ENCODE measurements at places on chromosomes 16 and 17. TPM values are rescaled to one million over a fixed set of nuclear protein-coding genes. Genes with fewer than 3 reads are reported as not detected.

Gene HBQ1
- total RNA-seq, result not detected

Gene COX11
- total RNA-seq, result 38.3 TPM

Gene SSTR5
- not detected for total RNA-seq

Gene CTRB2
- not detected for total RNA-seq

Gene GLOD4
- 24.3 TPM for total RNA-seq

Gene PDILT
- not detected for total RNA-seq

Gene INCA1
- total RNA-seq, result 2.9 TPM

GRCh38 chr16:10753670-10754069 is 10.0 kb downstream of the NUBP1 start:
- no peak for DNase-seq

DNA sequence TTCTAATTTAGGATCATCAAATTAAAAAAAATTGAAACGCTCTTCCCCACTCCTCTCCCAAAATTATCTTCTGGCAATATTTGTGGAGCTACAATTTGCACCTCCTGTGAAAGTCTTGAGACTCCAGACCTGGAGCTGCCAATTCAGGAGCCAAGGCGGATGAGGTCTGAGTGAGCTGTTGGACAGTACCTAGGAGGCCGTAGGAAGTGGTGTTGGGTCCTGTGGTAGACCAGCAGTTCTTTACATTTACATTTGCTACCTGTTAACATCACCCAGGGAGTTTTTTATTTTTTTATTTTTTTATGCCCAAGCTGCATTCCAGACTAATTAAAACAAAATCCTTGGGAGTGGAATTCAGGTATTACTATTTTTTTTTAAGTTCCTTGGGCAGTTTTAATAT is 271.0 kb downstream of the PHKB start:
- DNase-seq, result no peak

- DNase-seq, result no peak
Observed at GRCh38 chr17:39240631-39241030, 14.9 kb upstream of the STAC2 start.

DNA sequence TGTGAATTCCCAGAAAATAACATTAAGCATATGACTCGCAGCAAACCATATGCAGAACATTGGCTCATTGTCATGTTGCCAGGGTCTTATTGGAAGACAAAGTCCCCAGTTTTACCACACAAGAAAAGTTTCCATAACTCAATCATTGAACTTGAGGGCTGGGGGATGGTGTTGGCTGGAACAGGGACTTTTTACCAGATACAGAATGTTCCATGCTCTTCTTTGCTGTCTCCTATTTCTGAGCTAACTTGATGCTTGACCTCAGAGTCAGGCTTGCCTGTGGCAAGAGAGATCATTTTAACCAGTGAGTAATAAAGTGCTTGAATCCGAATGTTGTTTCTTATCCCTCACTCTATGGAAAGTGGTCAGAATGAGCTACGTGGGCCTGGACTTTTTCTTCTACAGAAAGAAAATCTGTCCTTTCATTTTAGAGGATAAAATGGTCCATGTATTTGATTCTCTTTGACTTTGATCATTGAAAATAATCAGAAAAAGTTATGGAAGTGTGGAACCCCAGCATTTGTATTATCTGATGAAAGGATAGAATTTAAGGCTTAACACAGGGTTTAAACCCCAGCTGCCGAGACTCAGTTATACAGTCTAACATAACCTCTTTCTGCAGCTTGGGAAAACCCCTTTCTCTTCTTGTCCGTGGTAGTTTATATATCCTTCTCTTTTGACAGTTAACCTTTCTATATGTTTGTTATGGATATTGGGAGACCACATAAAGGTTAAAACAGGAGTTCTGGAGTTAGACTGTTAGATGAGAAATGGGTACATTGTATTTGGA is 67.0 kb downstream of the TUBD1 start:
- peak; percentile 45 for DNase-seq

DNA sequence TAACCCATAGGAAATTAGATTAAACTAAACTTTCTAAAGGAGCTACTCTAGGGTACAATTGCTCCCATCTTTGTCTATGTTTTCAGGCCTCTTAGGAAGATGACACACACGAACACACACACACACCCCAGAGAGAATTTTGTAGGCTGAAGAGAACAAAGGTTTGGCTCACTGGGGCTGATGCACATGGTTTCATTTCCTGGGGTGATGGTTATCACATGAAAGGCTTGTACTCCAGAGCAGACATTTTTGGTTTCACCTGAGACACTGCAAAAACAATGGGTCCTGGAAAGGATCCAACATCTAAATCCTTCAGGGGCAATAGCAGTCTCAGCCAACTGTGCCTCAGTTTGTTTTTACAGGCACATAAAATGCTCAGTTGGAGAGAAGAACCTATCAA is 62.8 kb downstream of the GRB7 start:
- DNase-seq, result no peak

- DNase-seq, result no peak
Observed at GRCh38 chr16:85018529-85019236, 7.3 kb upstream of the ZDHHC7 start.

DNA sequence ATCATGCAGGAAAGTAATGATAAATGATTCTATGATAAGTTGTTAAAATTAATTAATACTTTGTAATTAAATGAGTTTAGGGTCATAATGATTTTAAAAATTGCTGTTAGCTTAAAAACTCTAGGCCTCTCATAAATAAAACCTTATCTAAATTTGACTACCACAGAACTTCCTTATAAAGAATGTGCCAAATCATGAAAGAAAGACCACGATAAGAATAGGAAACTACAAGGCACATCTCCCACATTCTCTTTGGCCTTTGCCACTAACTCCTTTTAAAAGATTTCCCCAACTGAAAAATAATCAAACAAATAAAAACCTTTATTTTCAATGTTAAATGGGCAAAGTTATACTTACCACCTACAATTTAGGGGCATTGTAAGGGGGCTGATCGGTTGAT is 164.6 kb upstream of the C17orf78 start:
- DNase-seq, result no peak

- DNase-seq, result no peak
Observed at GRCh38 chr17:76276461-76277299, 11.5 kb downstream of the UBALD2 start.

DNA sequence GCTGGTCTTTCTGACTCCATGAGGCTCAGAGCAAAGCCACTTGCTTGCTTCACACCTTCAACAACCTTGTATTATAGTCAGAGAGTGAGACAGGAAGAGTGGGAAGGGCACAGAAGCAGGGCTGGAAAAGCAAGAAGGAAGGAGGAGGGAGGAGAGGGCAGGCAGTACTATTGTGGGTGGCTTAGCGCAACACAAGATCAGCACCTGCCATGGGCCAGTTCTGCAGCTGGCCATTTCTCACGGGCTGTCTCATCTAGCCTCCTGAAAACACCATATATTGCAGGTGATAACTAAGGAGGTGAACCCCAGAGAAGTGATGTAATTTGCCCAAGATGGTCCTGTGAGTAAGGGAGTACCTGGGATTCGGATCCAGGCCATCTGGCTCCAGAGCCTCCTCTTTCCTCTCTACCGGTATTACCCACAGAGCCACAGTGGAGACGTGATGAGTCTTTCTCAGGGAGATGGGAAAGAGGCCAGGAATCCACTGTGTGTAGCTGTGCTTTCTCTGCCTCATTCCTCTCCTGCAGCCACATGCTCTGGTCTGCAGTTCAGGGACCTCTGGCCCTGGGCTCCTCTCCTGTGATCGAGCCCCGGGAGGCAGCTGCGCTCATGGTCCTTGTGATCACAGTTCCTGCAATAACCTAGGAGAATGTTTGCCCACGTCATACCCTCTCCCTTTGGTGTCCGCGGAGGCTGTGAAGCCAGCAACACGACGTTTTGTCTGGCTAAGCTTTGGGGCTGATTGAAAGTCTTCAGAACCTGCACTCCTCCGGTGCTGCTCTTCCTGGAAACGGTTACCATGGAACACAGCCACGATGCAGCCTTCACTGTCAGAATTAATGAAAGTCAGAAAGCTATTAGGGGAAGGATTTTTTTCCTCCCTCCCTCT is 178.1 kb upstream of the CCL2 start:
- no peak for DNase-seq

DNA sequence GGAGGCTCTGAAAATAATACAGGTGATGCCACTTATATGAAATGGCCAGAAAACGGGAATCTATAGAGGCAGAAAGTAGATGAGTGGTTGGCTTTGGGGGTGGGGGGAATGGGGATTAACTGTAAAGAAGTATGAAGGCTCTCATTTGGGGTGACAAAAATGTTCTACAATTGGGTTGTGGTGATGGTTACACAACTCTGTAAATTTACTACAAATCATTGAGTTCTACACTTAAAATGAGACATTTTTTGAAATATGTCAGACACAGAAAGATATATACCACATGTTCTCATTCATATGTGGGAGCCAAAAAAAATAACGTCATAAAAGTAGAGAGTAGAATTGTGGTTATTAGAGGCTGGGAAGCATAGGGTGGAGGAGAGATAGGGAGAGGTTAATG is 25.7 kb downstream of the ARHGAP17 start:
- no peak for DNase-seq

GRCh38 chr17:10793816-10794215 is 10.1 kb downstream of the TMEM238L start:
- DNase-seq, result no peak

DNA sequence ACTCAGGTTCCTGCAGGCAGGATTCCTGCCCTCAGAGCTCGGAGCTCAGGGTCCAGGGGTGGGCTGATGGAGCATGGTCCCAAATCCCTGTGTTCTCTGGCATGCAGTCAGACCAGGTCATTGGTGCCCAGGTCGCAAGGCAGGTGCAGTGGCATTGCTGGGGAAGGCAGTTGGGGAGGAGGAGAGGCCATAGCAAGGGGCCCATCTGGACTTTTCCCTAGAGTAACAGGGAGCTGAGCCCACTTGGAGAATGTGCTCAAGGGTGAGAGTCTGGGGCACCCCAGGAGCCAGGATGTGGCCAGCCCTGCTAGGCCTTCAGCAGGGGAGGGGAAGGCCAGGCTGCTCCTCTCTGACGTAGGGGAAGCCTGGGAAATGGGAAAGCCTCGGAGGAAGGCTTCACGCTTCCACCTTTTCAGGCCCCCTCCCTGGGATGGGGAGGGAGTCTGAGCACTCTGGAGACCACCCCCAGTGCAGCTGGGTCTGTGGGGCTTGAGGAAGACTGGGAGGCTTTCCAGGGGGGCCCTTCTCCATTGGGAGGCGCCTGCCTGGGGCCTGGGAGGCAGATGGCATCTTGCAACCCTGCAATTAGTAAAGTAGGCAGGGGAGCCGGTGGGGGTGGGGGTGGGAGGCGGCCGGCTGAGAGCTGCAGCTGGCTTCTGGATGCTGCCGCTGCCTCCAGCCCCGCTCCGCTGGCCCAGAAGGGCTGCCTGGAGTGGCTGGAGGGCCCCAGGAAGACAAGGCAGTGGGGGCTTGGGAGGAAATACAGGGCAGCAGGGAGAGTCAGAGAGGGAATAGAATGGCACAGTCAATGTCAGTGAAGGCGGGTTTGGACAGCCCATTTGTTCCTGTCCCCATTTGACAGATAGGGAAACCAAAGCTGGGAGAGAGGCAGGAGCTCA is 21.1 kb upstream of the DOK4 start:
- peak; percentile 39 for DNase-seq

GRCh38 chr16:81392011-81392410 is 52.6 kb upstream of the CMIP start:
- DNase-seq, result no peak

- DNase-seq, result peak; percentile 30
Observed at GRCh38 chr16:78376452-78376851, 277.0 kb downstream of the WWOX start.

DNA sequence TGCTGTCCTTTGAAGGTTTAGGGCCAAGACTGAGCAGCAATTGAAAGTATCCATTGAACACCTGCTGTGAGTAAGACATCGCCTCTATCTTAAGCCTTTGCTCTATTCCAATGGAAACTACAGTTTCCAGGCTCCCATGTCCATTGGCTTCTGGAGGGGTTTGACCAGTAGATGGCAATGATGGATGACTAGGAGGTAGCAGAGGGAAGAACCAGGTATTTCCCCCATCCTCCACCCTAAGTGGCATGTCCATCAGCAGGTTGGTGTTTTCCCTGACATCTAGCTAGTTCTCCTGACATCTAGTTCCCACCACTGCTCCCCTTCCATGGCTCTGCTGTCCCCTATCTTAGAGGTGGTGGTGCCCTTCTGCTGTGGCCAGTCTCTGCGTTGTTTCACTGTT is 58.7 kb downstream of the CENPV start:
- DNase-seq, result no peak

DNA sequence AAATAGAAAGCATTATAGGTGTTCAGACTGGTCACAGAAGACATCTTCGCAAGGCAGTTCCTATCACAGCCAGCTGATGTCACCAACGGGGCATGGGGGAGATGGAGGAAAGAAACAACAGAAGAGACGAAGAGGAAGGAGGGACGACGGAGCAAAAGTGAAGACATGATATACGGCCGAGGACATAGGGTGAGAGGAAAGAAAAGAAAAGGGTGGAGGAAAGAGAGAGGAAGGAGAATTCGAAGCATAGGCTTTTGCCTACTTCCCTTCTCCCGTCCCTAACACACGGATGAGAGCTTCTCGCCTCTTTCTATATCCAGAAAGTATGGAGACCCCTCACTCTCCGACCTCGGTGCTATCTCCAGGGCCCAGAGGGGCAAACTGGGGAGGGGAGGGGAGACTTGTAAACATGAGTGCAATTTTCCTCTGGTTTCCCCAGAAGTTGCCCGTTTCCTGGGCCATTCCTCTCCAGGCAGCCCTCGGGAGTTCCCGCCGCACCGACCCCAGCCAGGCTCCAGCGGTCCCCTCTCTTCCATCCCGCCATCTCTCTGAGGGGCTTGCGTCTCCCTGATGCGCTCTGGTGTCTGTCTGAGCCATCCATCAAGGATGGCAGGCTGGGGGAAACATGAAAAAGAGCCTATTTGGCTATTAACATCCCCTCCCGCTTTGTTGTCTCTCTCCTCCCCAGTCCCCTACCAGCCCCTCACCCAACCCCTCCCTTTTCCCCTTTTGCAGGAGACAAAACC is 26.0 kb downstream of the COPZ2 start:
- peak; percentile 53 for DNase-seq

GRCh38 chr17:66673668-66674276 is 161.1 kb upstream of the CACNG5 start:
- DNase-seq, result peak; percentile 69

DNA sequence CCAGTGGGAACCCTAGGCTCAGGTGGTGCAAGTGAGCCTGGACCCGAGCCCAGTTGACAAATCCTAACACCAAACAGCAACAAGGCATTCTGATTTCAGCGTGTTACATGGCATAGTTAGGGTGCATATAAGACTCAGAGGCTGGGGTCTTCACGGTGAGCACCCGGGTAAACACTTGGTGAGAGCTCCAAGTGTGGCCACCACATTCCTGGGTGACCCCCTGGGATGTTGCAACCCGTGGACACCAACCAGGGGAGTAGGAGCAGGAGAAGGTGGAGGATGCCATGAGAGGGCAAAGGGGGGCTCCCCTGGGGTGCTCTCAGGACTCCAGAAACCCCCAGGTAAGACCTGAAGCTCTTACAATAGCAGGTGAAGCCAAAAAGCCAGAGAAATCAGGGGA is 69.9 kb upstream of the CDH5 start:
- DNase-seq, result no peak

- no peak for DNase-seq
Observed at GRCh38 chr17:19376811-19377210, 1.5 kb upstream of the MAPK7 start.

- DNase-seq, result peak; percentile 3
Observed at GRCh38 chr16:27920391-27920891, 143.1 kb downstream of the GSG1L start.

GRCh38 chr16:88035292-88035691 is 84.1 kb downstream of the BANP start:
- no peak for DNase-seq

GRCh38 chr17:62897706-62898105 is 68.3 kb upstream of the TANC2 start:
- DNase-seq, result no peak

All from umbilical cord (tissue), 2 donors.